C1 segment of cervical spinal cord (tissue), 14 donors: ENCODE measurements at places on chromosomes 2 and 18.

GRCh38 chr18:68480196-68480595, 234.7 kb downstream of the TMX3 start:
- no peak for DNase-seq

DNA sequence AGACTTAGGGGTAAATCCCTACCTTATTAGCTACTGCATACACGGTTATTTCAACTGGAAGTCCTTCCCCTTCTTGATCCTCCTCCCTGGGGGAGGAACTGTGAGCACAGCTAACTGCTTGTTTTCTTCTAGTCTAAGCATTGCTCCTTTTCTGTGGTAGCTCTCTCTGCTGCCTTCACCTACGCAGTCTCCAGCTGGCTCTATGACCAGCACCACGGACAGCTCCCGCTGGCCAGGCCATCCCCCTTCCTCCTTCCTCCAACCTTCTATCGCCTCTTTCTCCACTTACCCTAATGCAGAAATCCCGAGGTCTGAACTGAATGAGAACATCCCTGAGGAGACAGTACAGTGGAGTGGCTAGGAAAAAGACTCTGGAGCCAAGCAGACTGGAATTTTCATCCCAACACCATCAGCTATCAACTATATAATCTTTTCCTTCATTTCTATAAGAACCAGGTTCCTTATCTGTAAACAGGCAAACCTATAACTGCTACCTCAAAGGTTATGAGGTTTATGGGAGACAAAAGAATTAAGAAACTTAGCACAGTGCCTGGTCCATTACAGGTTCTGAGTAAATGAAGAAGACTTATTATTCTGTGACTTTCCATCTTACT, 4.7 kb upstream of the CFAP65 start:
- DNase-seq = no peak

- no peak for DNase-seq
Measured at GRCh38 chr2:107775791-107776190, 50.9 kb upstream of the RGPD4 start.

GRCh38 chr2:105327690-105328089, 1.8 kb downstream of the TGFBRAP1 start:
- DNase-seq = no peak

- no peak for DNase-seq
Measured at GRCh38 chr2:66576311-66576560, 141.3 kb downstream of the MEIS1 start.

GRCh38 chr2:138504546-138505235, 3.1 kb downstream of the SPOPL start:
- DNase-seq = no peak
